ENCODE measurements at places on chromosomes 2 and 18. TPM values are rescaled to one million over a fixed set of nuclear protein-coding genes. Genes with fewer than 3 reads are reported as not detected.

GRCh38 chr2:216856406-216857065, 3.3 kb downstream of the TNP1 start:
- DNase-seq: no peak

GRCh38 chr2:164103271-164103670, 367.5 kb upstream of the FIGN start:
- no peak for DNase-seq

Gene VPS4B
- 26.6 TPM for total RNA-seq

- DNase-seq: no peak
Measured at GRCh38 chr2:14273650-14274049, 358.9 kb upstream of the LRATD1 start.

Gene ANKRD30BL
- total RNA-seq: not detected

GRCh38 chr18:24026457-24026856, 11.9 kb downstream of the TTC39C start:
- DNase-seq: no peak

Gene OR6B2
- total RNA-seq: not detected

Gene THUMPD2
- total RNA-seq: 9.3 TPM

GRCh38 chr18:9866627-9867026, 19.1 kb upstream of the TXNDC2 start:
- DNase-seq: no peak

Gene MDH1
- 208 TPM for total RNA-seq

Gene FRZB
- 1.9 TPM for total RNA-seq

Gene PDE11A
- total RNA-seq: not detected

DNA sequence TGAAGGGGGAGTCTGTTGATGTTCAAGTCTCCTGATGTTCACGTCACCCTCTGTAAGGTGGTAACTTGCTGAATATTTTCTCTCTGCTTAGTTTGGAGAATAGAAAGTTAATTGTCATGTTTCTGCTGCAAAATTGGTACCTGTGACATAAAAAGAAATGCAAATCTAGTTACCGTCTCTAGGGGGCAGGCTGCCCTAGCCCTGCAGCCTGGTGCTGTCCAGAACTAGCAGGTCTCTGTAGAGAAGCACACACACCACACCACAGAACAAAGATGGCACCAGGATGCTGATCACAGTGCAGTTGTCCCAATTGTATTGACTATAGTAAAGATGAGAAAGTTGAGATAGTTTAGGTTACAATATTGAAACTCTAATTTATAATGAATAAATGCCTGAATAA, 47.0 kb downstream of the SLC9A4 start:
- no peak for DNase-seq

- DNase-seq: no peak
Measured at GRCh38 chr2:189516546-189516945, 64.0 kb downstream of the SLC40A1 start.

DNA sequence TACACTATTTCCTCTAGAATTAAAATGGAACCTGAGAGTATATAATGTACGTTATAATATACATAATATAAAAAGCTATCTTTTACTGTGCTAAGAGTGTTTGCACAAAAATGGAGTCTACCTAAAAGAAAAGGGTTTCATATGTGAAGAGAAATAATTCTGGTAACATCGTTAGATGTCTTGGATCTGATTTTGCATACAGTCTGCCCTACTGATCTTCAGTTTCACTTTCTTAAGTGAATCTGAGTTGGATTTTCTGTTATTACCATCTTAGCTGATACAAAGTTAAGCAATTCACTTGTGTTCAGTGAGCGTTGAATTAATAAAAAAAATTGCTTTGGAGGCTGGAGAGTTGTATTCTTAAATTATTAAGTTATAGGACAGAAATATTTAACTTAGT, 502.1 kb upstream of the TMEFF2 start:
- no peak for DNase-seq

Gene ALMS1
- total RNA-seq: 22.0 TPM

DNA sequence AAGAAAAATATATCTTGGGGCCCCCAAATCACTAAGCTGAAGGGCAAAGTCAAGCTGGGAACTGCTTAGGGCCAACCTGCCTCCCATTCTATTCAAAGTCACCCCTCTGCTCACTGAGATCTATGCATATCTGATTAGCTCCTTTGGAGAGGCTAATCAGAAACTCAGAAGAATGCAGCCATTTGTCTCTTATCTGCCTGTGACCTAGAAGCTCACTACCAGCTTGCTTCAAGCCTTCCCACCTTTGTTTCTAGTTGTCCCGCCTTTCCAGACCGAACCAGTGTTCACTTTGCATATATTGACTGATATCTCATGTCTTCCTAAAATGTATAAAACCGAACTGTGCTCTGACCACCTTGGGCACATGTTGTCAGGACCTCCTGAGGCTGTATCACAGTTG, 479.4 kb downstream of the METTL4 start:
- DNase-seq: no peak

- DNase-seq: no peak
Measured at GRCh38 chr2:144424559-144425240, 95.2 kb downstream of the ZEB2 start.

Gene ERFE
- total RNA-seq: not detected

GRCh38 chr18:23433360-23433759, 19.7 kb upstream of the RIOK3 start:
- DNase-seq: no peak

- no peak for DNase-seq
Measured at GRCh38 chr2:239171643-239172042, 229.2 kb downstream of the HDAC4 start.

GRCh38 chr18:63258749-63259566, 60.6 kb downstream of the BCL2 start:
- no peak for DNase-seq

DNA sequence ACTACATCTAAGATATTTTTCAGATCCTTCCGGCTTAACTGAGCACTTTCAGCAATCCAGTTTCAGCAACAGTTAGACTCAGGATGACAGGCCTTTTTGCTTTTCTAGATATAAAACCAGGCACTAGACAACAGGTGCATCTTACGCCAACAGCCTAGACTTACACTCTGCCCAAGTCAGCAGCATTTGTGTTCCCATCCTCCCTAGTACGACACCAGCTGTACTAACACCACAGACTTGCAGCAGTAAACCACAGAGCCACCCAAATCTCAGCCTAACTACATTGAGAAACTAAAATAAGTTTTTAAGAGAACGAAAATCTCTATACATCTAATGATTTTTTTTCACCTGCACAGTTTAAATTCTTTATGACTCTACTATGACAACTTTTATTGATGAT, 89.9 kb upstream of the DNMT3A start:
- no peak for DNase-seq

GRCh38 chr2:225725726-225726125, 326.2 kb downstream of the NYAP2 start:
- DNase-seq: no peak

DNA sequence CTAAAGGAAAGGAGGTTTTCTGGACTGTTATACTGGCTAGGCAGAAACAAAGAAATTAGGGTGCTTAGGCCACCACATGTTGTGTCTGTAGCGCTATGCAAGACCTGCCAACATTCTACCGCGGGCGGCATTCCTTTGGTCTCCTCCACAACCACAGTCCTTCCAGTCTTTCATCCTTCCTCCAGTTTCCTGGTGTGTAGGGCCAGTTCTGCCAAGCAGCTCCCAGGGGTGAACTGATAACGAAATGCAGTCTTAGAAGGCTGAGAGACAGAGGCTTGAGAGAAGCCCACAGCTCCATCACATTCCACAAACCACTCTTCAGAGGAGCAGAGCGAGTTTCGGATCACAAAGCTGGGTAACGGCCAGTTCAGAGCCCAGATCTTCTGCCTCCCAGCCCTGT, 19.5 kb upstream of the CXXC1 start:
- DNase-seq: no peak

Gene KCNG2
- not detected for total RNA-seq

Gene PLEKHH2
- total RNA-seq: 9.8 TPM

- DNase-seq: no peak
Measured at GRCh38 chr2:118548880-118549488, 298.5 kb downstream of the EN1 start.

DNA sequence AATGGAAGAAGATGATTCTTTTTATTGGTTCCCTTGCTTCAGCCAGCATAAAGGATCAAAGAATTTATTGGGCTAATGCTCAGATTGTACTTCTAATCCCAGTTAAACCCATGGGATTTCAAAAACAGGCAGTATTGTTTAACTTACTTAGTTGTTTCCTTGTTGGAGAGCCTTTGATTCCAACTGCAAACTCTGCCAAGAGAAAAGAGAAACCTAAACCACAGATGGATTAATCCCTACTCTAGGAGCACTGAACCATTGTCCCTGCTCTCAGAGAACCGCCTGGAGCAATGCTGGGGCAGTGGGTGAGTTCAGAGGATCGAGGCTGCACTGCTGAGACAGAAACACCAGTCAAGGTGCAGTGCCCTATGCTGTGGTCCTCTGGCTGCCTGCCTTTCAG, 44.9 kb upstream of the SIGLEC15 start:
- DNase-seq: no peak

DNA sequence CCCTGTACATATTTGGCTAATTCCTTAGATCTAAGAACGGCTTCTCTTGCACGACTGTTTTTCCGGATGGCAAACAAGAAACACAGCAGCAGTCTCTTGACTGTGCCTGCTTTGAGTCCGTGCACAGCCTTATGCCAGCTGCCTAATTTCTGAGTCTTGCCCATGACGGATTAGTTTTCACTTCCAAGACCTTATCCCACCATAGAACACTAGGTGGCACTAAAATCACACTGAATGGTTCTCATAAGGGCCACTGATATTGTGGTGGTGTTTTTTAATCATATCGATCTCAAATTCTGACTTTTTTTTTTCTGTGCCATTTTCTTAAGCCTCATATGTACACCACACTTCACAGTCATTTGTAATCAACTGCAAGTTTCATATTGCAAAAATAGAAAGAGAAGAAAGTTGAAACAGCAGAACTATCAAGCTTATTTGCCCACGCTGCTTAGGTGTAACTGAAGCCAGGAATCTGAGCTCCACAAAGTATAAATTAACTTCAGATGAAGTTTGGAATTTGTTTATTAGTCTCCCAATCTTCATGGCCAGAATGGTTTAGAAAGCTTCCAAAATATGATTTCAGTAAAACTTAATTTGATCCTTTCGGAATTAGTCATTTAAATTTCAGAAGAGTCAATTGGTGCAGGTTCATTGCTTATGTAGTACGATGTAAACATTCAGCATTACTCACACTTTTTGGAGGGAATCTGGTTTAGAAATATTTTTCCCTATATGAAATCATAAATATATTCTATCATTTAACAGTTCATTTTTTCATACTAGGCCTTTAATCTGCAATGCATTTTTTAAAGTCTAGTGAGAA, 45.5 kb upstream of the SCN7A start:
- no peak for DNase-seq

Gene CRACDL
- total RNA-seq: 5.7 TPM

Gene CCDC121
- total RNA-seq: 3.6 TPM

DNA sequence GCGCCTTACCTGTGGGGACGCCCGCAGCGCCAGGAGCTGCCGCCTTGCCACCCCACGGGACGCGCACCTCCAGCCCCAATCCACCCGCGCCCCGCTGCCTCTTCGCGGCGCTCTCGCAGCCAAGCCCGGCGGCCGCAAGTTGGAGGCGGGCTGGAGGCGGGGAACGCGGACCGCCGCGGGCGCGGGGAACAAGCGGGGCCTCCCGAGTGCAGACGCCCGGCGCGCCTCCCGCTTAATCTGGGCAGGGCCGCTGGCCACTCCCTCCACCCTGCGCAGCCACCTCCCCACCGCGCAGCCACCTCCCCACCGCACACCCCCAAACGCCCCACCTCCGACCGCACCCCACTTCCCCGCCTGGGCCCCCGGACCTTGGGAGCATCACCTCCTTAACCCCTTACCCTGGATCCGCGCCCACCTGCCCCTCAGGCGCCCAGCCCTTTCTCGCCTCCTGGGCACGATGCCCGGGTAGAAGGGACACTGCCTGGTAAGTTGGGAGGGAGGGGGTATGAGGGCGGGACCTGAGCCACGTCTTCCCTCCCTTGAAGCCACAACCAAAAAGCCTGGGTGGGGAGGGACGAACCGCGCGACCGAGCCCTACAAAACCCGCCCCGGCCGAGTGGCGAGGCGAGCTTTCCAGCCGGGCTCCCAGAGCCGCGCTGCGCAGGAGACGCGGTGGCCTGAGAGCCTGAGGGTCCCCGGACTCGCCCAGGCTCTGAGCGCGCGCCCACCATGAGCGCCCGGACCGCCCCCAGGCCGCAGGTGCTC, at the start of the genes COL4A3 and COL4A4:
TSS of gene COL4A3 (plus strand) at position 627 of the 765 bp plus-strand sequence. CDS start at position 730, 103 bp downstream.
TSS of gene COL4A4 (minus strand) at position 208 of the 765 bp plus-strand sequence. CDS start 16,722 bp downstream, outside the sequence.
- no peak for DNase-seq

DNA sequence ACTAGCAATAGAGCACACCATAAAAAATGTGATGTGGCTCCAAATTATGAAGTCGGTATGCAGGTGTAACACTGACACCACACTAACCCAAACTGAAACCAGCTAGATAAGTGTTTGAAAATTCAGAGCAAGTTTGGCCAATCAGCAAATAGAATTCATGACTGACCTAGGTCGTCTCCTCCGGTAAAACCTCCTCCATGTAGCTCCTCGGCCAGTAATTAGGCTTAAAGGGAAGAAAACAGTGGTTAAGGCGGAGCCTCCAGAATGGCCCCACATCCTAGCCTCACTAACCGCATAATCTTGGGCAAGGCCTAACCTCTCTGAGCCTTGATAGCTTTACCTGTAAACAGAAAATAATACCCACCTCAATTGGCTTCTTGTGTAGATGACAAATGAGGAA, 30.1 kb downstream of the C1D start:
- no peak for DNase-seq

Gene PROM2
- 1.4 TPM for total RNA-seq

DNA sequence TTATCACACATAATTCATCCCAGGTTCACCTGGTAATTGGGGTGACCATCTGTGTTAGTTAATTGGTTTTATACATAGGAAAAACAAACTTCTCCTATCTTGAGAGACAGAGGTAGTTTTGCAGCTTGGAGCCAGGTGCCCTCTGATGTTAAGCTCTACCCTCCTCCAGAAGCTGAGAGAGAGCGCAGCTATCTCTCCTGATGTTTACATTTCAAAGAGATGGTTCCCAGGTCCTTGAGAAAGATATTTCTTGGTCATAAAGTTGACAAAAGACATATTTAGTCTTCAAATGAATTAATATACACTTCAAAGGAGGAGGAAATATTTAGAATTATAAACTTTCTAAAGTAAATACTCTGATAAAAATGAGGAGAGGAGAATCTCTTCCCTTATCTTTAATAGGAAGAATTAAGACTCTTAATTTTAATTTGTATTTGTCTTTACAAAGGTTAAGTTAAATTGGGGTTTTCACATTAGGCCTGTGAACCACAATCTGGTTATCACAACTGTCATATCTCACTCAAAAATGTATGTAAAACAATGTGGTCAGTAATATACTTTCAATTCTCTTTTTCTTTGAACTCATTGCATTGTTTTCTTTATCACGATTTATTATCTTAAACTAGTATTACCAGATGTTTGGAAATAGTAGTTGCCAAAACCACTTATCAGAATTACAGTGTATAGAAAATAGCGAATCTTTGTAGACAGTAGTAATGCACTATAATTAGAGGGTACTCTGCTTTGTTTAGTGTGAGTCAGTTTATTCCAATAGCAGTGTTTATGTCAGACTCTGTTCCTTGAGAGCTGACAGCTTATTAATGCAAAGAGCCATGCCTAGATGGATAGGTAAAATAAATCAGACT, 26.8 kb downstream of the SERPINB4 start:
- no peak for DNase-seq

Gene LYPD6
- total RNA-seq: 1.3 TPM
